ENCODE measurements at places on chromosomes 13 and 19.

GRCh38 chr19:11373166-11373884, 1.1 kb upstream of the SWSAP1 start:
- DNase-seq = no peak

- DNase-seq = no peak
These were observed 940.8 kb upstream of the PCDH9 start for GRCh38 chr13:68170961-68171360.

- DNase-seq = no peak
These were observed 684.7 kb upstream of the SLITRK5 start for GRCh38 chr13:86986448-86986847.

GRCh38 chr13:102569488-102569887, 27.3 kb upstream of the TPP2 start:
- DNase-seq = no peak

DNA sequence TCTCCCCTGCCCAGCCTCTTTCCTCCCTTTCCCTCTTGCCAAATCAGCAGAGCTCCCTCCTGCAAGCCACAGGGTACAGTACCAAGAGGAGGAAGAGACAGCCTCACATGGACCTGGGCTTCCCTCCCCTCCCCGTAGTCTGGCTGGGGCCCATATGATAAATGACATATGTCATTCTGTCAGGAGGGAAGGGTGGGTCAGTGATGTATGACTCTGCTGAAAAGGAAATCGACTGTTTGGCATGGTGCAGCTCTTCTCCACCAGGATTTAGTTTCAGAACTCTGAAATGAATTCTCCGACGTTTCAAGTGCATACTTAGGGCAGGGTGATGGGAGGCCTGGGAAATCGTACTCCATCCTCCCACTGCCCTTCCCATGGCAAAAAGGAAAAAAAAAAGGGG, 9.8 kb downstream of the TSHZ3 start:
- DNase-seq = no peak

Data from stimulated activated CD8-positive, alpha-beta memory T cell treated with anti-CD3 and anti-CD28 coated beads, Interleukin-7, amount 100 ng/mL, for 1 hour (primary cell).